ENCODE measurements at places on chromosomes 11 and 22.
A peak's percentile ranks its signal among the peaks of the same experiment; 100 is the strongest.

- DNase-seq, result no peak
These were observed 58.3 kb downstream of the HSD17B12 start for GRCh38 chr11:43738600-43739409.

GRCh38 chr11:116044941-116045340, 540.7 kb upstream of the CADM1 start:
- DNase-seq, result no peak

- DNase-seq, result peak; percentile 42
These were observed 536.6 kb downstream of the SOX6 start for GRCh38 chr11:15819679-15820286.

DNA sequence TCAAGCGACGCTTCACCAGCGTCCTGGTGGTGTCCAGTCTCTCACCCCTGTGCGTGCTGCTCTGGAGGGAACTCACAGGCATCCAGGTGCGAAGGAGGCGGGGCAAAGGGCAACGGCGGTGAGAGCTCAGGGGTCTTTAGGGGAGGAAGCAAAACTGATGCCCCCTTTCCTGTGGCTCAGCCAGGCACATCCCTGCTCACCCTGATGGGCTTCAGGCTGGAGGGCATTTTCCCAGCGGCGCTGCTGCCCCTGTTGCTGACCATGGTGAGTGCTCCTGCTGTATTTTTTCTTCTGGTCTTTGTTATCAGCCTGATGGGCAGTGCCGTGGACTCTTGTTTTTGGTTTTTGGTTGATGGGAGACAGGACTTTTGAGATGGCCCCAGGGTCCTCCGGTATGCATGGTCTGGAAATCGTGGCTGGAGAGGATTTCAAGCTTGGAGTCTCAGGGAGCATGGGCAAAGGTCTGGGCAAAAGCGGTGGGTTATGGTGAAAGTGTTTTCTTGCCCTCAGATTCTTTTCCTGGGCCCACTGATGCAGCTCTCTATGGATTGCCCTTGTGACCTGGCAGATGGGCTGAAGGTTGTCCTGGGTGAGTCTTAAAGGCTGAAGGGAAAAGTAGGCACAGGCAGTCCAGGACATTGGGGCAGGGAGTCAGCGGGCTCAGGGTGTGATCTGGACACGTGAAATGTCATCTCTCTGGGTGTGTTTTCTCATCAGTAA, 695 bp downstream of the RCE1 start:
- DNase-seq, result no peak

GRCh38 chr11:68680541-68681231, 3.7 kb upstream of the GAL start:
- DNase-seq, result peak; percentile 23

DNA sequence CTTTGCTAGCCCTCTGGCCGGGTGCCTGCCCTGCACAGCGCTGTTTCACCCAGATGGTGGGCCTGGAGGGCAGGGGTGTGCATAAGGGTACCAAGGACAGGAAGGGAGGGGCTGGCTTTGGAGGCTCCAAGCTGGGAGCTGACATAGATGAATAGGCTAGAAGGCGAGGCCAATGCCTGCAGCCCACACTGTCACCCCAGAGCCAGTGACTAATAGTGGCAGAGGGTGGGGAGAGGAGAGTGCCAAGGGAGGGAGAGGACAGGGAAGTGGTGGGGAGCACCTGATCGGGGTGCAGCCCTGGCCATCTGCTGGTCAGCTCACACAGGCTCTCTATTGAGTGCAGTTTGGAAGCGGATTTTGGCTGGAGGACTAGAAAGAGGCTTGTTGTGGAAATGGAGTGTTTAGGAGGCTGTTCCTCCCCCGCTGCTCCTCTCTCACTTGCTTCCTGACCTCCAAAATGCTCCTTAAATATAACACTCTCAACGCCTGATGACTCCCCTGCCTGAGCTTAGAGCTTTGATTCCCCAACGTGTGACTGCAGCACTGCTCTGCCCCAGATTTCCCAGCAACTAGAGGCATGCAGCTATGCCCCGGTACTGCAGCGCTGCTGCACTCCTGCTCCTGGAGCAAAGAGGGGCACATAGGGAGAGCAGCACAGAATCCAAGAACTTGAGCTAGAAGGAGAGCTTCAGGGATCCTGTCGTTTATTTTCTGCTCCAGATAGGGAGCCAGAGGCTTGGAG, 89.2 kb downstream of the GRAMD1B start:
- DNase-seq, result peak; percentile 47
